ENCODE measurements at places on chromosomes 2 and 18. TPM values are rescaled to one million over a fixed set of nuclear protein-coding genes. Genes with fewer than 3 reads are reported as not detected.

Gene ANKRD29
- 4.0 TPM for total RNA-seq

Gene SNED1
- total RNA-seq = 0.05 TPM

Gene GAREM1
- 6.8 TPM for total RNA-seq

Gene CYB5A
- total RNA-seq = 155 TPM

Gene BMP10
- total RNA-seq = not detected

Gene GPBAR1
- not detected for total RNA-seq

Gene ANKRD53
- not detected for total RNA-seq

Gene SNTG2
- total RNA-seq = not detected

Gene C2orf74
- total RNA-seq = 7.3 TPM

Gene STAT4
- 2.6 TPM for total RNA-seq

Gene OTOS
- not detected for total RNA-seq

Gene SIX2
- total RNA-seq = 9.5 TPM

Gene NGEF
- 7.6 TPM for total RNA-seq

Gene COL5A2
- 33.1 TPM for total RNA-seq

Gene AQP12A
- total RNA-seq = not detected

Gene THUMPD2
- total RNA-seq = 9.1 TPM

Gene NEB
- 0.07 TPM for total RNA-seq

Gene CIDEA
- total RNA-seq = 3.0 TPM

Gene NXPH2
- not detected for total RNA-seq

Gene ZNF396
- total RNA-seq = 0.19 TPM

Gene SLC19A3
- 0.23 TPM for total RNA-seq

Gene TMEM37
- not detected for total RNA-seq

Gene CRYGD
- not detected for total RNA-seq

Gene TNS1
- 4.3 TPM for total RNA-seq

Gene STK16
- 10.2 TPM for total RNA-seq

Gene BCL2
- total RNA-seq = 2.7 TPM

Data from airway epithelial cell (primary cell).